IPS DF 6.9 (cell line): ENCODE measurements at places on chromosomes 3 and 15.

- DNase-seq: no peak
Measured at GRCh38 chr3:14280326-14280725, 101.7 kb downstream of the LSM3 start.

GRCh38 chr3:186523022-186523421, 21.2 kb downstream of the CRYGS start:
- DNase-seq: no peak

DNA sequence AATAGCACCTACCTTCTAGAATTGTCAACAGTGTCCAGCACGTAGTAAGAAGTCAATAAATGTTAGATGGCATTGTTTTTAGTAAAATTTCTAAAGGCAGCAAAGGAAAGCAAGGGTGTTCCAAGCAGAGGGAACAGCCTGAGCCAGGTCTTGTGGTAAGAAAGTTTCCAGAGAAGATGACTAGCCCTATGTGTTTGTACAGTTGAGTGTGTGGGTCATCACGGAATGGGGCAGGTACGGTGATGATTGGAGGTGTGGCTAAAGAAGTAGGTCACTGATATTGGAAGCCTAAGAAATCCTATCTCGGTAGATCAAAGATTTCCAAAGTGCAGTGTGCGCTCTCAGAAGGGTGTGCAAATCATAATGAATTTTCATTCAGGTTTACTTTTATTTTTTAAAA, 94.2 kb upstream of the BCL6 start:
- DNase-seq: no peak

DNA sequence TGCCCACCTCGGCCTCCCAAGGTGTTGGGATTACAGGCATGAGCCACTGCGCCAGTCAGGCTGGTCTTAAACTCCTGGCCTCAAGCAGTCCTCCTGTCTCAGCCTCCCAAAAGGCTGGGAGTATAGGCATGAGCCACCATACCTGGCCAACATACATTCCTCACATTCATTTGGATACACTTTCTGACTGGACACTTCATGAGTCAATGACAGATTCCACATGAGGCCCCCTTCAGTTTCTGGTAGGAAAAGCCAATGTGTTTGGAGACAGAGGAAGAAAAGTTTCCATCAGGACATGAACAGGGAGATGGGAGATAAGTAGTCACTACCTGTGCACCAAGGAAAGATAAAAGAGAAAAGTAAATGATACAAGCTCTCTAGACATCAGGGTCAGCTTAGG, 49.4 kb upstream of the GSK3B start:
- no peak for DNase-seq

GRCh38 chr15:64653757-64654156, 121.6 kb downstream of the RBPMS2 start:
- no peak for DNase-seq

GRCh38 chr3:102017784-102018183, 168.5 kb downstream of the NFKBIZ start:
- DNase-seq: no peak

GRCh38 chr3:57934373-57934772, 73.8 kb upstream of the FLNB start:
- DNase-seq: no peak

- no peak for DNase-seq
Measured at GRCh38 chr15:79440355-79440908, 8.3 kb downstream of the MINAR1 start.

DNA sequence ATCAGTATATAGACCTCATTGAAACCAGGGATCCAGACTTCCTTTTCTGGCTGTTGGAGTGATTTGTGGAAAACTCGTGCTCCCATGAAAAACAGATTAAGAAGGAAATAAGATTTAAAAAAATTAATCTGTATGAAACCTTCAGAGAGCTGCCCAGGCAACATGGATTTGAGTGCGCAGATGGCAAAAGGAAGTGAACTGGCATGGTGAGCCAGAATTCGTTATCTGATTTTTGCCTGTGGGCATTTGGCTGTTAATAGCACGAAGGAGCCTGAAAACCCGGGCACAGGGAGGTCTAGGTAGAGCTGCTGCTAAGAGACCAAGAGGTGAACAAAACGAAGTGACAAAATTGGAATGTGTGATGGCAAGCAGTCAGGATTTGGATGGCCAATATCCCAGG, 19.1 kb upstream of the SPINK8 start:
- DNase-seq: no peak

- no peak for DNase-seq
Measured at GRCh38 chr3:197167549-197167948, 130.9 kb downstream of the DLG1 start.

GRCh38 chr3:181554233-181554765, 157.4 kb upstream of the SOX2 start:
- DNase-seq: no peak

- DNase-seq: no peak
Measured at GRCh38 chr15:90013503-90013937, 12.4 kb downstream of the ZNF710 start.

GRCh38 chr3:98897701-98898100, 3.8 kb downstream of the DCBLD2 start:
- DNase-seq: no peak

DNA sequence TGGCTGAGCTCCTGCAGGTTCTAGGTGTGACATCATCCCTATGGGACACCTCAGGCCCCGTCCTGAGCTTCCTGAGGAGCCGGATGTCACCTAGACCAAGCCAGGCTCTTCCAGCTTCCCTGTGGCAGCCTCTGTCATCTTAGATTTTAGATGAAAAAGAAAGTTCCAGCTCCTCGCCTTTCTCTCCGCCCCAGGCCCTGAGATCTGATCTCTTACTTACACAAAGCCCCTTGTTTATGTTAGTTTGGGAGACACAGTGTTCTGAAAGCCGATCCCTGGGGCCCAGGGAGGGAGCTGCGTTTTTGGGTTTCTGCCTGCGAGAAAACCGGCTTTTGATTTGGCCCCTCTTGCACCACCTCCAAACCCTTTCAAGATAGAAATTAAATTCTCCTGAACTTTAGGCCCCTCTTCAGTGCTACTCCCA, 40.2 kb upstream of the FAM107A start:
- no peak for DNase-seq

GRCh38 chr3:196902296-196902695, 34.6 kb downstream of the SENP5 start:
- DNase-seq: no peak

- DNase-seq: no peak
Measured at GRCh38 chr3:11764931-11765363, 81.7 kb downstream of the TAMM41 start.

- DNase-seq: no peak
Measured at GRCh38 chr3:73557986-73558726, 66.6 kb downstream of the PDZRN3 start.

DNA sequence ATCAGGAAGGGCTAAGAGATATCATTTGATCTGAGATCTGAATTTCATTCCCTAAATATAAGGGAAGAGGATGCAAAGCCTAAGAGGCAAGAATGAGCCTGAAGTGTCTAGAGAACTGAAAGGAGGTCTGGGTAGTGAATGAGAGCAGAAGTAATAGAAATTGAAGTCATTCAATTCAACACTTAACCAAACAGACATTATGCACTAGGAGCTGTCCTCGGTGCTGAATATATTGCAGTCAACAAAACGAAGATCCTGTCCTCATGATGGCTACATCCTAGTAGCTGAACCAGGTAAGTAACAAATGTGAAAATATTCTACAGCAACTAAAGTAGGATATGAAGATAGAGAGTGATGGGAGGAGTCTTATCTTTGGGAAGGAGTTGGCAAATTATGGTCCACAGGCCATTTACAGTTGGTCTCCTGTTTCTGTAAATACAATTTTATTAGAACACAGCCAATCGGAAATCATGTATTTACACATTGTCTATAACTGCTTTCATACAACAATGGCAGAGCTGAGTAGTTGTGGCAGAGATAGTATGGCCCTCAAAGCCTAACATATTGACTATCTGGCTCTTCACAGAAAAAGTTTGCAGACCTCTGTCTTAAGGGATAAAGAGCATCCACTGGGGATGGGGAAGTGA, 192.9 kb upstream of the CADPS start:
- peak; percentile 43 for DNase-seq

- DNase-seq: no peak
Measured at GRCh38 chr3:71753701-71754609, at the start of gene GPR27. GPR27 (plus strand) TSS chr3:71753855; CDS start chr3:71754050, 195 bp downstream.

DNA sequence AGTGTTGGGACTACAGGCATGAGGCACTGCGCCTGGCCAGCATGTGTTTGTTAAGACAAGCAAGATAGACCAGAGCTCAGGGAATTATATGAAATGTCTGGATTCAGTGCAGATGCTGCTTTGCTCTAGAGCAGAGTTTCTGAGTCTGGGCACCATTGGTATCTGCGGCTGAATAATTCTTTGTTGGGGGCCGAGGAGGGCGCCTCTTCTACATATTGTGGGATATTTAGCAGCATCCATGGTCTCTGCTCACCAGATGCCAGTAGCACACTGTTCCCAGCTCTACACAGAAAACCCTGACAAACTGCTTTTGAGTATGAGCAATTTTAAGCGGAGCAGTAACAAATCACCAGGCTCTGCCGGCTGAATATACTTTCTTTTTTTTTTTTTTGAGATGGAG, 3.6 kb upstream of the LDHAL6B start:
- no peak for DNase-seq

- DNase-seq: no peak
Measured at GRCh38 chr3:10546820-10547263, 41.5 kb upstream of the ATP2B2 start.

DNA sequence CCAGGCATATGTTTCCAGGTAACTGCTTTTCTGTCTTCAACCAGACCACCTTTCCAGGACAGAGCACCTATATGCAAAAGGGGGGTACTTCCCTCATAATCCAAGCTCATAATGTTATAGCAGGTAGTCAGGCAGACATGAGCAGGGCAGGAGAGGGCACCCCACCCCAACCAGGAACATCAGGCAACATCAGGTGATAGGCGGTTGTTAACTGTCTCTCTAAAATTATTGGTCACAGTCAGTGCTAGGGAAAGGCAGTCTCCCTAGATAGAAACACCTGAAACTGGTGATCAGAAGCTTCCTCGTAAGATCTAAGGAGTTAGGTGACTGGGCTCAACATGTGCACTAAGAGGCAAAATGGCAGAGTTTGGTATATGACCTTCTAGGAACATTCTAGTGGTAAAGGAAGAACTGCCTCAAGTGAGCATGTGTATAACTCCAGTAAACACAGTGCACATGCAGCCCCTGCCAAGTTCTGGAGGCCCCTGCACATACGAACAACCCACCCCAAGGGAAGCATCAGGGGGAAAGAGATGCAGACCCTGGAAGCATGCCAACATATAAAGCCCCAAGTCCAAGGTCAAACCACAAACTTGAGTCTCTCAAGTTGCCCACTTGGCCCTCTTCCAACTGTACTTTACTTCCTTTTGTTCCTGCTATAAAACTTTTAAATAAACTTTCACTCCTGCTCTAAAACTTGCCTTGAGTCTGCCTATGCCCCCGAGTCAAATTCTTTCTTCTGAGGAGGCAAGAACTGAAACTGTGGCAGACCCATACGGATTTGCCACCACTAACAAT, 270.9 kb downstream of the ULK4 start:
- DNase-seq: no peak

GRCh38 chr3:50095352-50095998, 6.8 kb downstream of the RBM5 start:
- DNase-seq: no peak

DNA sequence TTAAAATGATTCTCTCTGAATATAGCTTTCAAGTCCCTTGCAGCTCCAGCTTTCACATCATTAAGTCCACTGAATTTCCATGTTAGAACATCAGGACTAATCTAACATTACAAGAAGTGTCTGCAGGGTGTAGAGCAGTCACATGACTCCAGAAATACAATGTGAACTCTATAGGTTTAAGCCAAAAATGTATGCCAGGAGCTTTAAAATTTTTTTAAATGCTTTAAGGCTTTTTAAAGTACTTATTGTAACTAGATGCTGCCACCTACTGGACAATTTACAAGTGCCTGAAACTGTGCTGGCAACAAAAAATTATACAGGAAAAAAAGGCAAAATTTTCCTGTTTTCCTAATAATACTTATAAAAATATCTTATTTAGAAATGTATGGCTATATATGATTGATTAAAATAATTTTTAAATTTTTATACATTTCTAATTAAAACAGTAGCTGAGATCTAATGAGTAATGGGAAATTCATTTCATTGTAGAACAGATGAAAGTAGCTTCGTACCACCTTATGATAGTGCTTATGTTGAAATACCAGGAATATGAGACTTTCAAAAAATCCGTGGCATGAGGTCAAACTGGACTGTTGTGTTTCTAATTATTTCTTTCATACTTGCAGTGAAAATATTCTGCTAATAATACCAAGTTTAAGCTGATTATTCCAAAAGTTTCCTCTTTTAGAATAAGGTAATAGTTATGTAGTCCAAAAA, 25.7 kb downstream of the FSIP1 start:
- DNase-seq: no peak

DNA sequence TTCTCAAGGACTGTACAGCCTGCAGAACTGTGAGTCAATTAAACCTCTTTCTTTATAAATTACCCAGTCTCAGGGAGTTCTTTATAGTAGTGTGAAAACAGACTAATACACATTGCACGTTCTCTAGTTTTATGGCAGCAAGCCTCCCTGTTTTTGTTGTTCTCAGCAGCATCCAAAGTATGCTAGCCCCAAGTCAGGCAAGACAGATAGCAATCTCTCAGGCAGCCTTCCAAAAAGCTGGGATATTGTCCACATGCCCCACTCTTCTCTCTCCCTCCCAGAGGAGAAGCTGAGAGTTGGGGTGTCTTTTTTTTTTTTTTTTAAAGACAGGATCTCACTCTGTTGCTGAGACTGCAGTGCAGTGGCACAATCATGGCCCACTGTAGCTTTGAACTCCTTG, 130.6 kb downstream of the ISL2 start:
- no peak for DNase-seq

DNA sequence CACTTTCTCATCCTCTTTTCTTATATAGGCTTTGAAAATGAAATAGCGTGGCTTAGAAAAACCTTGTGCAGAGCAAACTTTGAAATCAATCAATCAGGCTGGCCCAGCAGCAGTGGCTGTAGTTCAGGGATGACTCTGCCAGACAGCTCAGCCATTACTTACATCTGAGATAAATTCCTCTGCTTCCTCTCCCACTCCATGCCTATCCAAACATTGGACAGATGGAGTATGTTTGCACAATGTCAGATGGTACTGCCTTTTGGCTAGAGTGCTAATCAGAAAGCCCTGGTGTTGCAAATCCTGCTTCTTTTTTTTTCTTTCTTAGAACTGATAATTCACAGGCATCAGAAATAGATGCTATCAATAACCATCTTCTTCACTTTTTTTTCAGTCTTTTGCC, 1065.1 kb downstream of the AGBL1 start:
- DNase-seq: no peak

- DNase-seq: no peak
Measured at GRCh38 chr3:63918321-63918720, 6.1 kb upstream of the SCAANT1 start.

DNA sequence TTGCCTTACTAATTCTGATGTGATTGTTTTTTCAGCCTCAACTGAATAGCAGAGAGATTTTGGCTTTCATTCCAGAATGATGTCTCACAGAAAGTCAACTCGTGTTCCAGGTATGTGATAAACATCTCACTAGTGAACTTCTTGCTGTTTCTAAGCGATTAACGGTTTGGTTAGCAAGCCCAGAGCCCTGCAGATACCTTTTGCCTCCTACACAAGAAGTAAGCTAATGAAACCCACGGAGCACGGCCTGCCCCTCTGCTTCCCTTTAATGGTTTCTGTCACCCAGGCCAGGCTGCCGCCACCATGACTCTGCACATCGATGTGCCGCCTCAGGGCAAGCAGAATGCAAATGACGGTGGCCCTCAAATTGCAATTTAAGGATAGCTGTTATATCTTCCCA, 155.9 kb upstream of the ICE2 start:
- no peak for DNase-seq
